BJ (cell line): ENCODE measurements at places on chromosomes 16 and 17.

DNA sequence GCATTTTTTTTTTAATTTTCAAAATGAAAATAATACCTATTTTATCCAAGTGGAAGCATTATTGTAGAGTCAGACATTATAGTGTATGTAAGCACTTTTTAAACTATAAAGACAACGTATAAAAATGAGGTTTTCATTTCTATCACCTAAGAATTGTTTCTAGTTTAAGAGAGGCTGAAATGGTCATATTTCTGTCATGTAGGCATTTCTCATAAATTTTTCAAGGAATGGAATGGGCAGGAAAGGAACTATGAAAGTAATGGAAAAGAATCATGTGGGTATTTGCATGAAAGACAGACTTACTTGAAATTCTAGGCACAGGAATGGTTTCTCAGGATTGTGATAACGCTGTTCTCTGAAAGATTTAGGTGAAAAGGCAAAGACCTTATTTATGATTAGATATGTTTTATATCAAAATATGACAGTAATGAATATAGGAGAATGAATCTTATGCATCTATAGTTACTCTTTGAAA is 67.4 kb downstream of the PPM1E start:
- DNase-seq, result no peak

GRCh38 chr16:20920091-20920490 is 19.5 kb downstream of the LYRM1 start:
- DNase-seq, result no peak

GRCh38 chr17:59840329-59841090 is 52.2 kb downstream of the TUBD1 start:
- DNase-seq, result no peak

GRCh38 chr16:57809276-57810196 is 7.2 kb upstream of the KIFC3 start:
- DNase-seq, result no peak

- no peak for DNase-seq
These were observed 39.7 kb downstream of the CACNG4 start for GRCh38 chr17:67004181-67004580.
